IPS-NIHi11 (cell line): ENCODE measurements at places on chromosomes 4 and X.
A peak's percentile ranks its signal among the peaks of the same experiment; 100 is the strongest.

GRCh38 chr4:147605499-147605898 lies 11.7 kb upstream of the TMEM184C start:
- no peak for DNase-seq

GRCh38 chrX:13092455-13092941 lies 48.1 kb upstream of the FAM9C start:
- no peak for DNase-seq

- DNase-seq = no peak
Measured at GRCh38 chr4:139419388-139419914, 34.5 kb upstream of the RAB33B start.

DNA sequence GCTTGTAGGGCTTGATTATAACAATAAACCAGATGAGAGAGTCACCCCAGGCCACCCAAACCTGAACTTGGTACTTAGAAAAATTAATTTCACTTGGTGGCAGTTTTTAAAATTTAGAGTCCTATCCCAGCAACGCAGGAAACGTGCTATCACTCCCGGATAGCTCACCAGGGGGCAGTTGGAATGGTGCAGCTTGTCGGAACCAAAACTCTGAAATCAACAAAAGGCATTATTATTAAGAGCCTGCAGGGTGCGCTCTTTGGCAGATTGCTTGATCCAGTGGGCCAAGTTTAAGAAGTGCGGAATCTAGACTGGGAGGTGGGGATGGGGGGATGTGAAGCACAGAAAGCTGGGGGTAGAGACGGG lies 2.4 kb downstream of the FRAS1 start:
- DNase-seq = peak; percentile 73

DNA sequence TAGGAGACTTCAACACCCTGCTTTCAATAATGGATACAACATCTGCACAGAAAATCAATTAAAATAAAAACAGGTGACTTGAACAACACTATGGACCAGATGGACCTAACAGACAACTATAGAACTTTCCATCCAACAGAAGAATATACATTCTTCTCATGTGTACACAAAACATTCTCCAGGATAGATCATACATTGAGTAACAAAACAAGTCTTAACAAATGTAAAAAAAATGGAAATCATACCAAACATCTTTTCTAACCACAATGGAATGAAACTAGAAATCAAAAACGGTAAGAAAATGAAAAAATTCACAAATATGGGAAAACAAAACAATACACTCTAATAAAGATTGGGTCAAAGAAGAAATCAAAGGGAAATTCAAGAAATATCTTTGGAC lies 24.7 kb downstream of the CYP2U1 start:
- no peak for DNase-seq

- peak; percentile 17 for DNase-seq
Measured at GRCh38 chr4:125283707-125284279, 31.0 kb upstream of the FAT4 start.
